ENCODE measurements at places on chromosomes 7 and 10. TPM values are rescaled to one million over a fixed set of nuclear protein-coding genes. Genes with fewer than 3 reads are reported as not detected.
A peak's percentile ranks its signal among the peaks of the same experiment; 100 is the strongest.

DNA sequence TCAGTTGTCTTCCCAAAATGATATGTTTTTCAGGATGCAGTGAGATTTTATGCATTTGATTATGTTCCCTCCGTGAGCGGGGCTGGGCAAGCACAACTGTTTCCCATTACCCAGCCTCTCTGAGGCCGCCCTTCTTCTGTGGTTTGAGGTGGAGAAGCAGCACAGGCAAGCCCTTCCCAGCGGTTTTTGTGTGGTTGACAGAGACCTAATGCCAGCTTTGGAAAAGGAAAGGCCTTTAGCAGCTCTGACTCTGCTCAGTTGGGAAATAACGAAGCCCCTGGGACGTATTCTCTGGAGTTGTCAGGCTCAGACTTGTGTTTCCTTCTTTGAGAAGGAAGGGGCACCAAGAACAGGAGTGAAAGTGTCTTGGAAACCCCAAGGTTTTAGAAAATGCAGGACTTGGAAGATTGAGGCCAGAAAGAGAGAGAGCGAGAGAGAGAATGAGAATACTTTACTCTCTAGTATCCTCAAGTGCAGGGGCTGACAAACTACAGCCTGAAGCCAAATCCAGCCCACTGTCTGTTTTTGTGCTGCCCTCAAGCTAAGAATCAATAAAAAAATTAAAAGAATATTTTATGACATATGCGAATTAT is 20.6 kb upstream of the PDCD4 start:
- no peak overlapping the region for H3K4me3 ChIP-seq

GRCh38 chr7:140640727-140641523 is at the start of gene DENND2A:
Gene DENND2A, minus strand, starts transcription at chr7:140640813. Its CDS starts 38,416 bp downstream, at chr7:140602397.
- peaks cover 3% of the 10 kb centered on the region for H3K4me1 ChIP-seq
- no peak within 1 kb of the TSS for H3K4me3 ChIP-seq
- DNase-seq, result peak; percentile 39
- no peaks in the 10 kb centered on the region for H3K27me3 ChIP-seq
- H3K27ac ChIP-seq, result no peak within 1 kb of the TSS

DNA sequence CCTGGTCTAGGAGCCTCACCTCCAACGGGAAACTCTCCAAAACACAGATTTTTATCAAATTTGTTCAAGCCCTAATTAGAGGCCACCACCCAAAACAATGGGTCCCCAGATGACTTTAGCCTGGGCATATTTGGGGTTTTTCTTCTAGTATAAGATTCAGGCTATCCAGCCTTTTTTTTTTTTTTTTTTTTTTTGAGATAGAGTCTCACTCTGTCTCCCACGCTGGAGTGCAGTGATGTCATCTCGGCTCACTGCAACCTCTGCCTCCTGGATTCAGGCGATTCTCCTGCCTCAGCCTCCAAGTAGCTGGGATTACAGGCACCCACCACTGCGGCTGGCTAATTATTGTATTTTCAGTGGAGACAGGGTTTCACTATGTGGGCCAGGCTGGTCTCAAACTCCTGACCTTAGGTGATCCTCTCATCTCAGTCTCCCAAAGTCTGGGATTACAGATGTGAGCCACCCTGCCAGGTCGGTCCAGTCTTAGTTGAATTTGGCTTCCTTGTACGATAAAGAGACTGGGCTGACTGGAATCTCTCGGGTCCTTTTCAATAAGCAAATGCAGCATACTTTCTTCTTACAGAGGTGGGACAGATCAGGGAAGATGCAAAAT is 91.4 kb upstream of the KLF6 start:
- DNase-seq, result no peak
- H3K4me3 ChIP-seq, result no peak overlapping the region
- no peaks in the 10 kb centered on the region for H3K27me3 ChIP-seq
- H3K4me1 ChIP-seq, result peaks cover 10% of the 10 kb centered on the region

GRCh38 chr10:13946209-13946460 is 359.4 kb downstream of the PRPF18 start:
- no peak overlapping the region for H3K27ac ChIP-seq
- no peaks in the 10 kb centered on the region for H3K27me3 ChIP-seq
- no peaks in the 10 kb centered on the region for H3K36me3 ChIP-seq

GRCh38 chr10:58993480-58994221 is 182.8 kb upstream of the PHYHIPL start:
- no peak for DNase-seq
- H3K27ac ChIP-seq, result no peak overlapping the region
- H3K27me3 ChIP-seq, result no peaks in the 10 kb centered on the region
- H3K4me3 ChIP-seq, result no peak overlapping the region
- no peaks in the 10 kb centered on the region for H3K4me1 ChIP-seq

Gene CPXM2
- 6.3 TPM for total RNA-seq

Gene NODAL
- total RNA-seq, result not detected

Gene HGF
- total RNA-seq, result 9.7 TPM
